ENCODE measurements at places on chromosomes 3 and 15. TPM values are rescaled to one million over a fixed set of nuclear protein-coding genes. Genes with fewer than 3 reads are reported as not detected.

GRCh38 chr3:134147411-134147810, 103.2 kb downstream of the RYK start:
- DNase-seq = no peak

DNA sequence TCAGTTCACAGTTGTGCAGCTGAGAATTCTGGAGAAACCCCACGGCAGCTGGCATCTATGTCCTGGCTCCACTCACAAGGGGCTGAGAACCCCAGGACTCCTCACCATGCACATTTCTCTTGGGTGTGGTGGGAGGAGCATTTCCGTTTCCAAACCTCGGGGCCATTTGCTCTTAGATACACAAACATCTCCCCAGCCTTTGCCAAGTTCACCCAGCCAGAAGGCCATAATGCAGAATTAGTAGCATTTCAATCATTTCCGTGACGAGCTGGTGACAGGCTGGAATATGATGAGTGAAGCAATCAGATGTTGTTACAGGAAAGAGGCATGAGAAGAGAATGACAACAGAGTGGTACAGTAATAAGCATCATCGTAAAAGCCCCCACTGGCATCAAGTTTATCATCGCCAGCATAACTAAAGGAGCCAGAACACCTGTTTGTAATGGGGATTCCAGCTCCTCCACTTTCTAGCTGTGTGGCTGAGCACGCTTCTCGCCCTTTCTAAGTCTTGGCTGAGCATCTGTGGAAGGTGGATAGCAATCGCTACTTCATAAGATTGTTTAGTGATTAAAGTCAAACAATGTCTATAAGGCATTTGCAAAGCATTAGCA, 82.0 kb downstream of the LIPC start:
- DNase-seq = no peak

GRCh38 chr15:58403581-58403980, 28.2 kb upstream of the LIPC start:
- no peak for DNase-seq

DNA sequence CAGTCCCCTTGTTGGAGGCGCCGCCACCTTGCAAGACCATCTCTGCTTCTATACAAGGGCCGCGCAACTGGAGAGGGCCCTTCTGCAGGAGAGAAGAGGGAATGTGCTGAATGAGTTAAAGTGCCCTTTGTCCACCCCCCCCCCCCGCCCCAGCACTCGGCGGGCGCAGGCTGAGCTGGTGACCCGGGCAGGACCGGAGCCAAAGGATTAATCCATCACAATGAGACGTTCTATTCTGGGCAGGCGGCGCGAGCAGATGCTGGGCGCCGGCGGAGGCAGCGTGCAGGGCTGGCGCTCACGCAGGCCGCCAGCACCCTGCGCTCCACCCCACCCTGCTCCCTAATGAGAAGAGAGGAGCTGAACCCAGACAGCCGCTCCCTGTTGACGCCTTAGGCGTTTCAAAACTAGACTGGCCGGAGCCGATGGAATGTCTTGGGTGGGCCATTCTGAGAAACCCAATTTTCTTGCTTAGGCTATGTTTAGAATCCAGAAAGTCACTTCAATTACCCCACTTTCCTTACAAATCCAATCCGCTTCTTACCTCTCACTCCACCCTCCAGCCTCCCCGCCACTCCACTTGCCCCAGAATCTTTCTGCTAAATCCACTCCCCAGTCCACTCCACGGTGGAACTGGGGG, 32.9 kb downstream of the GJD2 start:
- no peak for DNase-seq

DNA sequence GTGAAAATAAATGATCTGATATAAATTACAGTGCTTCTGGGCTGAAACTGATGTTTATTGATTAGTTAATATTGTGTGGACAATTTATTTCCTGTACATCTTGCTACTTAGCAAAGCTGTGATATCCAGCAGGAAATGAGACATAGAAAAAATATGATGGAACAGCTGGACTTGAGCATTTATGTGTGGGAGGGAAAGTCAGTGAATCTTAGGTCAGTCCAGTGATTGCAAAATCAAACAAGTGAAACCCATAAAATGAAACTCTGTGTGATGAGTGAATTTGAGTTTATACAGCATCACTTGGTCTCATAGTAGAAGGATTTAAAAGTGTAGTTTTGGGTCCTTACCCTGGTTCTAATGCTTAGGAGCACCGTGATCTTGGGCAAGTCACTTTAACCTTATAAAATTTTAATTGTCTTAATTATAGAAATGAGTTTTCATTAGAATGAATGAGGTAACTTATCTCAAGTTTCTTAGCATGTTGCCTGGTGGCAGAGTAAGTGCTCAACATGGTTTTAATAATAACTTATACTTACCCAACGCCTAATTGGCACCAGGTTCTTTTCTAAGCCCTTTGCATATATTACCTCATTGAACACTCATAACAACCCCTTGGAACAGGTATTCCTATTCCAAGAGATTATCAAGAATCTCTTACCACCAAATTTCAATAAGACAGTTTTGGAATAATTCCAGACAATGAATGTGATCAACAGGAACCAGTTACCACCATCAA, 194.6 kb downstream of the ADAMTSL3 start:
- DNase-seq = no peak

DNA sequence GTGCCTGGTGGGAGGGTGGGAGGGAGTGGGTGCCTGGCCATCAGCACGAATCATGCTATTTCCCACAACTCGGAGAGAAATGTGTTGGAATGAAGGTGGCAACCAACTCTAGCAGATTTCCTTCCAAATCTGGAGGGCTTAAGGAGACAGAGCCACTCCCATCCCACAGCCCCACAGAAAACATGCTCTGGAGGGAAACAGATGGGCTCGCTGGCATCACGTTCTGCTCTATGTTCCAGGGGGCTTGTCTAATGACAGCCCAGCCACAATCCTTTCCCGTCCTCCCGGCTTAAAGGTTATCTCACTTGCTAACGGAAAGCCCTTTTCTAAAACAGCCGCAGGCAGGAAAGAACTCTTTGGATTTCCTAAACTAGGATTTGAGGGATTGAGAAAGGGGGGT, 65.3 kb downstream of the ADAMTS17 start:
- no peak for DNase-seq

- no peak for DNase-seq
Observed at GRCh38 chr3:50427217-50427616, 67.9 kb upstream of the TMEM115 start.

GRCh38 chr3:63617391-63617790, 35.1 kb upstream of the SNTN start:
- no peak for DNase-seq

DNA sequence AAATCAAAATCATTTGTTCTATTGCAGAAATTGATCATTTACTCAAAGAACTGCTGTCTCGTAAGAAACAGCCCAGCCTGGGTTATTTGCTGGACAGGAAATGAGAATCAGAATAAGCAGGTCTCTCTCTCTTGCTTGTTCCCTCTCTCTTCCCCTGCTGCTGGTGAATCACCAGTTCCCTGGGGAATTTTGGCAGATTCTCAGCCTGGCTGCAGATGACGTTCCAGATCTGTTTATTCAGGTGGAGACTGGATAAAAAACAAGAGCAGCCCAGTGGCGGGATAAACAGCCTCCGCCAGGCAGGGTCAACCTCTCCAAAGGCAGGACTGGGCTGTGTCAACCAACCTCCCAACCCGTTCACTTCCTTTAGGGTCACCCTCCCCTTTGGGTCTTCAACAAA, 72.1 kb downstream of the LRIG1 start:
- DNase-seq = no peak

DNA sequence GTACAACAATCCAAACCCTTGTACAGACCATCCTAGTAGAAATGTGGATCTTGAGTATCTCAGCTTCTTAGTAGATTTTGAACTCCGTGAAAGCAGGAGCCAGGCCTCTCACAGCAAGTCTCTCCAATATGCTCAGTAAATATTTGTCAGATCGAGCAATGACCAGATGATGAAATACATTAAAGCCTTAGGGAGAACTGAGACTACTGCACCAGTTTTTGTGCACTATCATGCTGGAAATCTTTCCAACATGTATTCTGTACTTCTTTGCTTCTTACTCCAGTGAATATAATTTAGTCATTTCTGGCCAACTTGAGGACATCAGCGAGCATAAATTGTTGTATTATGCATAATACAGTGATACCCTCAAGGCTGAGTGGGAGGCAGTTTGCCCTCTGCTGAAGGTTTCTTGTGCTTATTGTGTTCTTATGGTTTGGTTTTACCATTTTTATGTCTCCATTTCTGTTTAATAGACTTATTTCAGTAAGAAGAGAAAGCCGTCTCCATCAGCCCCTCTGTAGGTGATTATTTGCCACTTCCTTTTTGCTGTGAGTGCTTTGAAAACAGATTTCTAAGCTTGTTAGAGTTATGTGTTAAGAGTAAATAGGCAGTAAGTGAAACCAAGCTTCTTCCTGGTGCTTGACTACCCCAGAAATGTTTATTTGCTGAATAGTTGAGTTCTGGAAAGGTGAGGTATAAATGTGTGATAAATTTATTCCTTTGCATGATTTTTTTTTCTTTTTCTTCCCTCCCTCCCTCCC, 147.1 kb downstream of the PGPEP1L start:
- DNase-seq = no peak

- no peak for DNase-seq
Observed at GRCh38 chr15:96406701-96407100, 76.2 kb downstream of the NR2F2 start.

DNA sequence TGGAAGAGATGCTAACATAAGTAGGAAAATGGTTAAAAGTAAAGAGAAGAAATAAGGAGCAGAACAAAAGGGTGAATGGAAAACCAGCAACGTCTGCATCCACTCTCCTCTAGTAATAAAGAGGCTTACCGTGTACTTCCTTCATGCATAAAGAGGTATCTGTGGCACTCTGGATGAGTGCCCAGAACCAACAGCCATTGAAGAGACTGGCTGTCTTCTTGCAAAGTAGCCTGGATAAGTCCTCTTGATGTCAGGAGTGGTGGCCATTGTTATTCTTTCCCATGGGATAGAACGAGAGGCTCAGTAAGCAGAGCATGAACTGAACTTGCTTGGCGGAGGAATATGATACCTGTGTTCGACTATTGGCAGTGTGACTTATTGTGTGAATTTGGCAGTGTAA, 186.2 kb upstream of the RASGRP1 start:
- no peak for DNase-seq

DNA sequence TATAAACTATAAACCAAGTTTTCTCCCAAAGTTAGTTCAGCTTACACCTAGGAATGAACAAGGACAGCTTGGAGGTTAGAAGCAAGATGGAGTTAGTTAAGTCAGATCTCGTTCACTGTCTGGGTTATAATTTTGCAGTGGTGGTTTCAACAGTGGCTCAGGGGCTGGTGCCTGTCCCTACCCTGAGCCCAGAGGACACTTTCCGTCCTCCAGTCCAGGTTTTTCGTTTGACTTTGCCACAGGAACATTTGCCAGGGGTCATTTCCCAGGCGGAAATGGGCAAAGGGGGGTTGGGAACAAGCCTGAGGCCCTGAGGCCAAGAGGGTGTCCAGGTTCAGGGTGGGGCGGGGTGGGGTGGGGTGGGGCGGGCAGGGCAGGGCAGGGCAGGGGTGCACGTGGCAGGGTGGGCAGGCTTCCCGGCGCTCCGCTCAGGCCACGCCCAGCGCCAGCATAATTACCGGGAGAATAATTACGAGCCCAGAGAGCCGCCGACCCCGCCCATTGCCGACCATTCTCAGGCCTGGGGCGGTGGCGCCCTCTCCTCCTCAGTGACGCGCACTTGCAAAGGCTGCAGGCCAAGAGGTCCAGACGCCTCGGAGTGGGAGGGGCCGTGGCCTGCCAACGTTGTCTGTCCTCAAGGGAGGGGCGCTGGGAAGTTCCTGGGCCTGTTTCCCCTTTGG, 70.4 kb downstream of the KLF13 start:
- no peak for DNase-seq

DNA sequence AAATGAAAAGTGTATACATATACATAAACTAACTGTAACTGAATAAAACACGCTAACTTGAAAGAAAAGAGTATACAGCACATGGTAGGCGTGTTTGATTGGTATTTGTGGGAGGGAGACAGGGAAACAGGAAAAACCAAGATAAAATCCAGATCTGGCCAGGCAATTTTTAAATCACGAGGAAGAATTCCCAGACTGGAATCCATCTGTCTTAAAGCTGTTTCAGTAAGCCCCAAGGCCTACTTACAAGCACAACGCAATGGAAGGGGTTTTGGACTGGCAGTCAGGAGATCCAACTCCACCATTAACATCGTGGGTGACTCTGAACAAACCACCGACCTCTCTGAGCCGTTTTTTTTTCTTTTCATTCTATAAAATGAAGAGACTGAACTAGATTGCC, 195.8 kb downstream of the OSBPL10 start:
- no peak for DNase-seq

DNA sequence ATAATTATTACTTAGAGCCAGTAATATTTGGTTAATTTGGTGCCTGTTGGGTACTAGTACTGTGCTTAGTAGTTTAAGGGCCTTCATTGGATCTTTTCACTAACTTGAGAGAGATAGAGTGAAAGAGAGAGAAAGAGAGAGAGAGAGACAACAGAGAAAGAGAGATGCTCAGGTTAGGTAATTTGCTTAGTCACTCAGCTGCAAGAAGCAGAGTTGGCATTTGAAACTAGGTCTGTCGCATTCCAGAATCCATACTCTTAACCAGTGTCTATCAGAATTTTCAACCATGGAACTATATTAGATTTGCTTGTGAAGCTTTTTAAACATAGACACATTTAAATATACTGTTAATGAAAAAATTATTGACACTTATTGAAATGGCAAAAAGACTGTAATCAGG, 31.1 kb upstream of the NUDT16 start:
- no peak for DNase-seq

DNA sequence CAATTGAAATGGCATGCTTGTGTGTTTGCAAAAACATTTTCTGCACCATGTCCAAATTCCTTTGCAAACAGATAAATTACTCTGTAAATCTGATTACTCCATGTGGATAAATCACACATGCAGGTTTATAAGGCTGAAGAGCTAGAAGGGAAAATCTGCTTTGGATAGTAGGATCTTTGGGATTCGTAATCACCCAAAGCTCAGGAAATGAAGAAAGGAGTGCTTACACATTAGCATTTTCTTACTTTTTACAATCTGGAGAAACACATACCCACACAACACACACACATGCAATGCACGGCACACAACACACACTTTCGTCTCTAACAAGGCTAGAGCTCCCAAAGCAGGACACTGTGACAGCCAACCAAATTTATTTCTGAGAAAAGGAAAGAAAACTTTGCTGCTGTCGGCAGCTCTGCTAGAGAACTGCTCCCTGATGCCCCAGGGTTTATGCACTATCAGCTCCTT, 2.1 kb downstream of the LSAMP start:
- DNase-seq = no peak

GRCh38 chr15:67195305-67195704, 59.2 kb downstream of the AAGAB start:
- no peak for DNase-seq

GRCh38 chr3:123878807-123879206, 5.3 kb downstream of the MYLK start:
- no peak for DNase-seq

PDZRN3 gene
- total RNA-seq = not detected

SI gene
- total RNA-seq = not detected

ASB14 gene
- total RNA-seq = not detected

OR5K2 gene
- total RNA-seq = not detected

PRTG gene
- not detected for total RNA-seq

ARPIN gene
- total RNA-seq = not detected

C3orf22 gene
- total RNA-seq = not detected

CPLX3 gene
- total RNA-seq = not detected

EBLN2 gene
- total RNA-seq = 6.2 TPM

MUSTN1 gene
- 3.0 TPM for total RNA-seq

Data from activated CD8-positive, alpha-beta memory T cell treated with anti-CD3 and anti-CD28 coated beads, Interleukin-2, amount 10 ng/mL, durations not matched to agents 7 days and 5 days (primary cell).